ENCODE measurements at places on chromosomes 3 and 15.

DNA sequence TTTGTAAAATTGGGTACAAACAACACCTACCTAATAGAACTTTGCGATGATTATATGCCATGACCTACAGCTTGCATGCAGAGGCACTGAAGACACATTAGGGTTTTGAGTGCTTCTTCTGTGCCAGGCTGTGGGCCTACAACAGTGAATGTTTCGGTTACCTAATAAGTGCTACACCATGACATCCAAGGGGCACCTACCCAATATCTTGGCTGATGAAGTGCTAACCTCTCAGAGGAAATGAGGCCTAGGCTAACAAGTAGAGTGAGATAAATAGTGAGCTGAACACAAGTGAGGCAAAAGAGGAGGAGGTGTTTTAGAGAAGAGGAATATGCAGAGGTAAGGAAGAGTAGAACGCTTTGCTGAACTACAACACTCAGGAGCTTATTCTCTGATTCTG lies 12.2 kb upstream of the RASGRP1 start:
- no peak for DNase-seq

DNA sequence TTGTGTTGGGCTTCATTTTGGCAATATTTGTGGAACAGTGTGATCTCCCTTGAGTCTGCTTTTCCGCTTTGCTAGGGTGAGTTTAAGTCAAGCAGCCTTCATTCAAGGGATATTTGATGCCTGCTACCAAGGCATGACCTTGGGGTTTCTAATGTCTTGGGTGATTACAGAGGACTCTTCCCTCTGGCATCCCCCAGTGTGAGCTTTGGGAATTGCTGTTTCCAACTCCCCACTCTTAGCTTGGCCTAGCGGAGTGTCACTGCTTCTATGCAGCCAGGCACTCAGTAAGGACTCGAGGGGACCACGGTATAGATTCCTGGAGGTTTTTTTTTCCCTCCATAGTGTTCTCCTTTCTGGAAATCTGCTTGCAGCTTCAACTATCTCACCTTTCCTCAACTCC lies 21.1 kb downstream of the GCNT3 start:
- peak; percentile 17 for DNase-seq

DNA sequence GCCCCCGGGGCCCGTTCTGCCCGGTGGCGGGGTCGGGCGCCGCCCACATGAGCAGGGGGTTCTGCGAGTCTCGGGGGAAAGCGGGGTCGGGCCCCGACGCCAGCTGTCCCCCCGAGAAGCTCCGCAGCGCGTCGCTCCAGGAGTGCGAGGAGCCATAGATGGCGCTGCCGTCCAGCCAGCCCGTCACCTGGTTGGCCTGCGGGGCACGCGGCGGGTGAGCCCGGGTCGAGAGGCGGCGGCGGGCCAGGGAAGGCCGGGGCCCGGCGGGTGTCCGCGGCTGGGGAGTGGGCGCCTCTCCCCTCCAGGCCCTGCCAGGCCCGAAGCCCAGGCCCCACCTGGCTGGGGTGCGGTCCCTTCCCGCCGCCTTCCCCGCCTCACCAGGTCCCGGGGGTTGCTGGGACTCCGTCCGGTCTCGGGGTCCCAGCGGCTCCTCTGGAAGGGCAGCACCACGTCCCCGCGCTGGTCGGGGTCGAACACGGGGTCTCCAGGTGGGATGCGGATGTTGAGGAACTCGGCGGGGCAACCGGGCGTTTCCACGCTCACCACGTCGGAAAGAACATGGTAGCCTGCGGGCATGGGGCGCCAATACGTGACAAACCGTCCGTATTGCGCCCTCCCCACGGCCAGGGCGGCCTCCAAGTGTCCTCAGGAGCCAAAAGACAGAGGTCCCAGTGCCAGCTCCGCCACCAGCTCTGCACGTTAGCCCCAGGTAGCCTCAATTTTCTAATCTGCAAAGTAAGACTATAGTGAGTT lies 2.4 kb downstream of the DUOX2 start:
- no peak for DNase-seq

DNA sequence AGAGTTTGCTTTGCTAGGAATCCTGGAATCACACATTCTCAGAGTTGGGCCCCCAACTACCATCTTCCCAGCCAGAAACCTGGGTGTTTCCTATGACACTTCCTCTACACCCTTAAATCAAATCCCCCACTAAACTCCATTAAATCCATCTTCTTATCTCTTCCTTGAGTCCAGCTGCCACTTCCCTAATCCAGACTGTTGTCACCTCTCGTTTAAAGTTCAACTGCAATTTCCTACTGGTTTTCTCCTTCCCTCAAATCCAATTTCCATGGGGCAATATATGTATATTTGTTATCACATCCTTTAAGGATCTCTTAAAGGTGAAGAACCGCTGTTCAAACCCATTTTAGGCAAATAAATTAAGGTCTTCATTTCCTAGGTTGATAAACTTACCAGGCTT lies 73.6 kb upstream of the SNTN start:
- DNase-seq: no peak

DNA sequence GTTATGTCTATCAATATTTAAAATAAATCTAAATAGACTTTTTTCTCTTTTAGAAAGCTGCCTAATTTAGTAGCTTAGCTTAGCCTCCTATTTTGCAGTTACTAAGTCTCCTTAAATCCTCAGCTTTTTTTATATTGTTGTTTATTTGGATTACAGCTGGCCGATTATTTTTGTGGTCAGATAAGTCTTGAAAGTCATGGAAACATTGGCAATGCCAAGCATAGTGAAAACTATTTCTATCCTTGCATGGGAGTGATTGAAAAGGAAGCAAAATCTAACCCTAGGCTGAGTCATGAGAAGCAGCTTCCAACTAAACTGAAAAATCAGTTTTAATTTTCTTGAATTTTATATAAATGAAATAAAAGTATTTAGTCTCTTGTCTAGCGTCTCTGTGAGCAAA lies 1063.0 kb upstream of the GBE1 start:
- DNase-seq: no peak

GRCh38 chr3:20073683-20074082 lies 33.4 kb downstream of the KAT2B start:
- peak; percentile 35 for DNase-seq

GRCh38 chr15:89452330-89452836 lies 44.0 kb downstream of the RHCG start:
- no peak for DNase-seq

- DNase-seq: no peak
Measured at GRCh38 chr15:45102226-45102625, 11.7 kb downstream of the DUOX2 start.

GRCh38 chr3:166445865-166446264 lies 608.6 kb upstream of the BCHE start:
- no peak for DNase-seq

DNA sequence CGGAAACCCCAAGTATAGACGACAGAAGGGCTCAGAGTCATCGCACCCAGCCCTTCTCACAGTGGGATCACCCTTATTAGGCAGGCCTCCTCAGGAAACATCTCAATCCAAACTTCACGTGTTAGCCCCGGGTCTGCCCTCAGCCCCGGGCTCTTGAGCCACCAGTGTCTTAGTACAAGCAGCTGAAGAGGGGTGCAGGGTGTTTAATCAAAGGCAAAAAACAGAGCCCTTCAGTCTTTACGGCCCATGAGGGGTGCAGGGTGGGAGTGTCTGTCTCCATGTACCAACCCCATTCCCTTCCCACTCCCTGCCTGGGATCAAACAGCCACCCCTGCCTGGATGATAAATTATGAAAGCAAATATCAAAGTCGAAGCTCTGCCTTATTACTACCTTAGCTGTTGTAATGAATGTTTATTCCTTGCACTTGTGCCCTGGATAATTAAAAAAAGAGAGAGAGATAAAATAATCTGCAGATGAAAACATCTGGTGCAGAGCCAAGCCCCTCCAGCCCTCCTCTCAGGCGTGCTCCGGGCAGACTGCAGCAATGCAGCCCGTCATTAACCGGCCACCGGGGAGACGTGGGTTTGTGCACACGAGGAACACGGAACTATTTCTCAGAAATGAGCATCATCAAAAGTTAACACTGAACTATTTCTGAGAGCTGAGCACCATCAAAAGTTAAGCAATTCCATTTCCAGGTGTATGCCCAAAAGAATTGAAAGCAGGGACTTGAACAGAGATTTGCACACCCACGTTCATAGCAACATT lies 64.5 kb downstream of the ADAMTS17 start:
- DNase-seq: no peak

- no peak for DNase-seq
Measured at GRCh38 chr3:32397941-32398340, 6.3 kb downstream of the CMTM7 start.

DNA sequence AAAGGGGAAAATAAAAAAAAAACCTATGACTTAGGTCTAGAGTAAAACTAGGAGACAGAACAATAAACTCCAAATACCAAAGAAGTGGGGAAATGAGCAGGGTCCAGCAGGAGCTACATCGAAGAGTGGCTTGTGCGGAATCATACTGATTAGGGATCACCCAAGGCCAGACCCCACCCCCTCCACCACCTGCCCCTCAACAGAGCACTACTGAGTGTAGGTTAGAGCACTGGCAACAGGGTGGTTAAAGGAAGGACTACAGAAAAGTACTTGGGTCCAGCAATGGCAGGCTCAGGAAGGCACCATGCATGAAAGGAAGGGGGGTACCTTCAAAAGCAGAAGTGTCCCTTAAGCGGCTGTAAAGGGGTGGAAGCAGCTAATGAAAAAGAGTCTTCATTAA lies 96.2 kb downstream of the UBE3A start:
- no peak for DNase-seq

- peak; percentile 29 for DNase-seq
Measured at GRCh38 chr3:31581660-31582059, 48.9 kb downstream of the STT3B start.

GRCh38 chr15:50028326-50028725 lies 90.7 kb downstream of the ATP8B4 start:
- DNase-seq: no peak

- DNase-seq: peak; percentile 35
Measured at GRCh38 chr15:31197497-31198414, 96.2 kb upstream of the TRPM1 start.

DNA sequence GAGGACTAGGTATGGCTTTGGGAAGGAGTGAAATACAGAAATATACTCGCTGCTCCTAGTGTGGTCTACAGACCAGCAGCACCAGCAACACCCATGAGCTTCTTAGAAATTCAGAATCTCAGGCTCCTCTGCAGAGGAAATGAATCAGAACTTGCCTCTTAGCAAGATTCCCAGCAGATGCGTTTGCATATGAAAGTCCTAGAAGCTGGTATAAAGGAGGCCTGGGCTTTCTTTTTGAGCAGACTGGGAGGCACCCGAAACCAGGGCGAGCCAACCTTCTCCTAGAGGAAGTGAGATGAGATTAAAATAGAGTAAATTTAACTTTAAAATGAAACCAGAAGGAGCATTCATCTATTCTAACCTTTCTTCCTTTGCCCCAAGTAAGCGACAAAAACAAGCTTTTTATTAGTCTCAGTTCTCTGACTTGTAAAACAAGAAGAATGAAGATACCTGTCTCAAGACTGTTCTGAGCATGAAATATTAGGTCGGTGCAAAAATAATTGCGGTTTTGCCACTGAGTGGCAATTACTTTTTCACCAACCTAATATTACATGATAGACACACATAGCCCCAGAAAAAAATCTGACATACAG lies 140.0 kb downstream of the PDZRN3 start:
- DNase-seq: peak; percentile 16

GRCh38 chr15:56086566-56086965 lies 93.2 kb upstream of the NEDD4 start:
- no peak for DNase-seq

- DNase-seq: no peak
Measured at GRCh38 chr3:190728574-190729246, 133.8 kb downstream of the GMNC start.

GRCh38 chr3:8457039-8457438 lies 44.6 kb upstream of the LMCD1 start:
- DNase-seq: peak; percentile 52

- peak; percentile 19 for DNase-seq
Measured at GRCh38 chr3:192005989-192006388, 545.0 kb downstream of the PYDC2 start.

DNA sequence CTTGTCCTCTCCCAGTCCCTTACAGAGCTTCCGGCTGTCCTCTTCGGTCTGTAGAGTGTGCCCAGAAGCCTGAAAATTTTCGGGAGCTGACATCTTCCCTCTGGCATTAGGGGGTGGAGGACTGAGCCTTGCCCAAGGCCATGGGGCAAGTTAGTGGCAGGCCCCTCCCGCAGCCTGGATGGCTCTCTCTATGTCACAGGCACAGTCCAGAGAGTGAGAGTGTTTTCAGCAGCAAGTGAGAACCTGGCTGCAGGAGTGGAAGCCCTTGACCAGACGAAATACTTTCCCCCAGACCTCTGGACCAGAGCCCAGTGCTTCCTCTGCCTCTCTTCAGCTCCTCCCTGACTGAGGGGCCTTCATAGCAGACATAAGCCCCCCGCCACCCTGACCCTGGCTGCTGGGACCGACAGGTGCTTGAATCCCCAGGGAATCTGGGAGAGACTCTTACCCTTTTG lies 50.5 kb upstream of the SEC22A start:
- DNase-seq: no peak

DNA sequence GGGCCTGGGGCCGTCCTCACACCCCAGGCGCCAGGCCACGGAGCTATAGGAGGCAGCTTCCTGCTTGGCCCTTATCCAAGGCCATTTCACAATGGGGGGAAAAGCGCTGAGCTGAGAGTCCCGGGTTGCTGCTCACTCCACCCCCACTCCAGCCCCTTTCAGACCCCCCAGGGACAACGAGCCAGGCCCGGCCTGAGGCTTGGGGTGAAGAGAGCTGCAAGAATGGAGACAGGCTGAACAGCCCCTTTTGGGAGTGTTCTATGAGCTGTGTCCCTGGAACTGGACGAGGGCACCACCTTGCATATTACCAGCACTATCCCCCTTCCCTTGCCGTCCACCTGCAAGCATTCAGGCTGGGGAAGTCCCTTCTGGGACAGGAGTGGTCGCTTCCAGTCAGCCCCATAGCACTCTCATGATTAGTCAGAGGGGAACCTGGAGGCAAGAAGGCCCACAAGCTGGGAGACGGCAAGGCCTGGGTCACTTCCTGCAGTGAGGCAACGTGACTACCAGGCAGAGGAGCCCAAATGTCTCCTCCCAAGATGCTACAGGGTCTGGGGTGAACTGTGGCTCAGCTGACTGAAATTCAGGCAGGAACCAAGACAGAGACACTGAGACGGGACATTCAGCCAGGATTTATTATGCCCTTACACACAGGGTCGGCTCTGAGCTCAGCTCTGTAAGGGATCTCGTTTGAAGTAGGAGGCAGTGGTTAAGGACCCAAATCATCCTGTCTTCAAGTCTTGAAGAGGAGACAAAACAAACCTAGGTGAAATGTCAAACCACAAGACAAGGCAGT lies 8.6 kb upstream of the SRP14 start:
- peak; percentile 79 for DNase-seq

DNA sequence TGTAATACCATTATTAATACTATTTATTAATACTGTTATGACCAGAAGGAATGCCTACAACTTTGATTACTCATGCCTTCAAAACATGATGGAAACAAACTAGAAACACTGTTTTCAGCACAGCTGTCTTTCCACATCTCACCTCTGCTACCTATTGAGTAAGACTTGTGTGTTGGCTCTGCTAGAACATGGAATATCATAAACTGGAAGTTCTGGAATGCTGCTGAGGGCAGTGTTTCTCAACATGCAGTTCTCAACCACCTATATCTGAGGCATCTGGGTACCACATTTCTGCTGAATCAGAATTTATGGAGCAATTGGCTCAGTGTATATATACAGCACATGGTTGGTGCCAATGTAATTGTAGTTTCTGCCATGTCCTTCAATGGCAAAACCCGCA lies 392.1 kb downstream of the TUSC7 start:
- no peak for DNase-seq
